ENCODE measurements at places on chromosomes 6 and 20.

DNA sequence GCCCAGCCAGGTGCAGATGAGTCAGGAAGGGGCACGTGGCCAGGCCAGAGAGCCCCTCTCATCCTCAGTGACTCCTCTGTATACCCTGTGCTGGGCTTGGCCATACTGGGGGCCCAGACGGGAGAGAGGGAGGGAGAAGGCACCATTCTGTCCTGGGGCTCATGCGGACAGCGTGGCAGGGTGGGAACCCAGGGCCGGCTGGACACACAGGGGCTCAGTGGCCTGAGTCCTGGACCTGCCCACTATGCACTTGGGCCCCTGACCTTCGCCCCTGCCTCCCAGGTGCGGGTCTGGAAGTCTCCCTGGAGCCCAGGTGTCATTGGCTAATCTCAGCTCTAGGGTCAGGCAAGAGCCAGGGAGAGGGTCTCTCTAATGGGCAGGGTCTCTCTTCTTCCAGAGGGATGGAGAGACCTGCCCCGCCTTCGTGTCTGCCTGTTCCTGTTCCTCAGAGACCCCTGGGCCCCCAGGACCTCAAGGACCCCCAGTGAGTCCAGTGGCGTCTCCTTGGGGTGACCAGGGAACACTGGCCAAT is 27.7 kb downstream of the COL20A1 start:
- peak; percentile 10 for DNase-seq

GRCh38 chr20:56458206-56458821 is 10.1 kb upstream of the RTF2 start:
- no peak for DNase-seq

- no peak for DNase-seq
Measured at GRCh38 chr20:9634327-9634726, 119.9 kb downstream of the LAMP5 start.

- no peak for DNase-seq
Measured at GRCh38 chr6:167824591-167825331, 1.9 kb upstream of the AFDN start.

DNA sequence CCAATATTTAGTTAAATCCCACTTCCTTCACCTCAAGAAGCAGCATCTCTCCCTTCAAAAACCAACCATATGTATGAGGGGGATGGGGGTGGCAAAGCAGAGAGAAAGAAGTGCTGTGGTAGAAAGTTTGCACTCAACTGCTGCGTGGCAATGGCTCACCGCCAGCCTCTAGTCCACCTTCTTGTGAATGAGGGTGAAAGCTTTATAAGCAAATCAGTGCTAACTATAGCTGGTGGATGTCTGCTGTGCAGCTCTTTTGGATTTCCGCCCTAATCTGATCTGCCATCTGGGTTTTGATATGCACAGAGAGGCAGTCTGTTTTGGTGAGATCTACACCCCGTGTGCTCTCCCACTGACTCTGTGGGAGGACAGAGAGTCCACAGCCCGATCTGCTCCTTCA is 281.2 kb upstream of the SUPT3H start:
- no peak for DNase-seq

GRCh38 chr20:45828589-45828988 is 1.5 kb upstream of the TNNC2 start:
- DNase-seq, result peak; percentile 82

DNA sequence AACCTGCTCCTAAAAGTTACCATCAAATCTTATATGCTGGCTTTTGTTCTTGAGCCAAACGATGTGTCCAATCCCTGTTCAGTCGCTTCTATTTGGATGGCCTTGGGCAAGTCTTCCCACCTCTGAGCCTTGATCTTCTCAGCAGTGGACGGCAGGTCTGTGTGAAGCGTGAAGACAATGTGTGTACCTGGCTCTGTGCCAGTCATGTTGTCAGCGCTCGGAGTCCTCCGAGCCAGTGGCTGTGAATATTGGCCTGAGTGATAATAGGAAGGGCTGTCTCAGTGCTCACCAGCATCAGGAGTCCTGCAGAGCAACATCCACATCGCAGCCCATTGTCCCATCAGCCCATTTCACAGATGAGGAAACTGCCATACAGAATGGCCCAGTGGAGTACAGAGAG is 219.0 kb downstream of the CDC5L start:
- peak; percentile 33 for DNase-seq
